ENCODE measurements at places on chromosomes 6 and 20. TPM values are rescaled to one million over a fixed set of nuclear protein-coding genes. Genes with fewer than 3 reads are reported as not detected.

The EEF1E1 gene
- 98.2 TPM for total RNA-seq

The EBF4 gene
- 3.5 TPM for total RNA-seq

The C6orf89 gene
- 18.5 TPM for total RNA-seq

The CST4 gene
- total RNA-seq, result not detected

The PIGT gene
- total RNA-seq, result 93.0 TPM

The TFEB gene
- 5.5 TPM for total RNA-seq

The SDCBP2 gene
- 0.92 TPM for total RNA-seq

The LCA5 gene
- total RNA-seq, result 1.0 TPM

The BICRAL gene
- 2.8 TPM for total RNA-seq

The MYH7B gene
- total RNA-seq, result not detected

The OR2B6 gene
- total RNA-seq, result 0.25 TPM

The KCNK5 gene
- total RNA-seq, result 1.00 TPM

The HDGFL1 gene
- not detected for total RNA-seq

The FAM83C gene
- total RNA-seq, result not detected

The FGD2 gene
- not detected for total RNA-seq

The SYNE1 gene
- total RNA-seq, result 52.0 TPM

The HEY2 gene
- total RNA-seq, result 0.07 TPM

The ZNF311 gene
- total RNA-seq, result 0.30 TPM

The SIRPD gene
- not detected for total RNA-seq

The EFCAB8 gene
- total RNA-seq, result not detected

The C6orf15 gene
- not detected for total RNA-seq

The LST1 gene
- total RNA-seq, result not detected

The LTA gene
- not detected for total RNA-seq

The SLC44A4 gene
- total RNA-seq, result 0.15 TPM

The BPIFB2 gene
- not detected for total RNA-seq
